ENCODE measurements at places on chromosomes 4 and X.

DNA sequence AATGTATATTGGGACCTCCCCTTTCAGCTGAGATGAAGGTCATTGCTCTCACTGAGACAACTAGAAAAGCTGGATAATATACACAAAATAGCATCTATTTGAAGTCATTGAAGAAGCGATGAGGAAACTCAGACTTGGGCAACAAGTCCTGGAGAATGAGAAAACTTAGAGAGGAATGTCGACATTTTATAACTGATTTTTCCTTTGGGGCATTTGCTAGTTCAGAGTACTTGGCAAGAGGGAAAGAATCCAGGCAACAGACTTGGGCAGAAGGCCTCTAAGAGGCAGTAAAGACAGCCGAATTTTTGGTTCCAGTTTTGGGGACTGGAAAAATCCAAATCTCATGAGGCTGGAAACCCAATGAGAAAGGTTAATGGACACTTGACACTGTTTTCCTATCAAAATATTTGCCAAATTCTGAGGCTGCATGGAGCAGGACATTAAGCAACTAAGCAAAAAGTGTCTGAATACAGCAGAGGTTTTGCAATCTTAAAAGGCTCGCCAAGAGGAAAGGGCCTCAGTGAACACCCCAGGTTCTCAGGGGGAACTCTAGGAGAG is 21.0 kb upstream of the ANXA5 start:
- DNase-seq: no peak

DNA sequence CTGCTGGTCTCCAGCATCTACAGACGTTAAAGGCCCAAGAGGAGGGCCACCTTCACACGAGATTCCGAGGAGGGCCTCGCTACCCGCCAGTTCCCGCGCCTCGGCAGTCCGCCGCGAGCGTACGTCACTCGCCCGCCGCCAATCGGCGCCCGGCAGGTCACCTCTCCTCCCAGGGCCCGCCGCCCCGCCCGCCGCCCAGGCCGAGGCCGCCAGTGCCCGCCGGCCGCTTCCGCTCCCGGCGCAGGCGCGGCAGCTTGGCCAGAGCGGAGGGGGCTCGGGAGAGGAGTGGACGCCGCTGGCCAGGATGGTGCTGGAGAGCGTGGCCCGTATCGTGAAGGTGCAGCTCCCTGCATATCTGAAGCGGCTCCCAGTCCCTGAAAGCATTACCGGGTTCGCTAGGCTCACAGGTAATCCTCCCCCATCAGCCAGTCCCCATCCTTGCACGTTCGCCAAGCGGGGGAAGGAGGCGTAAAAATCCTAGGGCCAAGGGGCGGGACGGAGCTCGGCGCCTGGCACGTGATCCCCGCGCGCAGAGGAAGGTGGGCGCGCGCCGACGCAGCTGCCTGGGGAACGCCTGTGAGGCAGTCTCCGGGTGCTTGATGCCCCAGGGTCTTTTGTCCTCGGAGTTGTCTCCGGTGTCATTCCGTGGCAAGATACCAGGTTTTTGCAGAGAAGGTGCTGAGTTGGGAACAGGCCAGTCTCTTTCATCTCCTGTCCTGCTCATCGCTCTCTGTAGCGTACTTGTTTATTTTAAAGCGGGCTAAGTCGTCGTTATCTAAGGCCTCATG is at the start of gene CISD2:
CISD2 (plus strand) TSS at position 212 of the 788 bp plus-strand sequence; CDS start at position 305, 93 bp downstream.
- DNase-seq: peak; percentile 94

DNA sequence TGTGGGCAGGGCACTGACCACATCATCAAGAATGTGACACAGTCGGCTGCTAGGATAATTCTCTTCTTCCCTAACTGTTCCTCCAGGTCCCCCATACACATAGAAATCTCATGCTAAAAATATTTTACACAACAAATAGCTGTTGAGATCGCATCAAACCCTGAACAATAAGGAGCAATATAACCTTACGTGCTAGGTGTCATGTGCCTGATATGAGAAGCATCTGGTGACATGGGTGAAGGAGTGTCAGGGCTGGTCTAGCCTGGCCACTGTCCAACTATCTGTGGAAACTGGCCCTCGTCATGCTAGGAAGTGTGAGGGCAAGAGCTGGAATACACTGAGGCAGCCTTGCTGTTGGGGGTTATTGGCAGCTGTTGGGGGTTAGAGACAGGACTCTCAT is 167.3 kb upstream of the PGRMC2 start:
- no peak for DNase-seq

- no peak for DNase-seq
Measured at GRCh38 chrX:68895778-68896177, 67.0 kb downstream of the EFNB1 start.

DNA sequence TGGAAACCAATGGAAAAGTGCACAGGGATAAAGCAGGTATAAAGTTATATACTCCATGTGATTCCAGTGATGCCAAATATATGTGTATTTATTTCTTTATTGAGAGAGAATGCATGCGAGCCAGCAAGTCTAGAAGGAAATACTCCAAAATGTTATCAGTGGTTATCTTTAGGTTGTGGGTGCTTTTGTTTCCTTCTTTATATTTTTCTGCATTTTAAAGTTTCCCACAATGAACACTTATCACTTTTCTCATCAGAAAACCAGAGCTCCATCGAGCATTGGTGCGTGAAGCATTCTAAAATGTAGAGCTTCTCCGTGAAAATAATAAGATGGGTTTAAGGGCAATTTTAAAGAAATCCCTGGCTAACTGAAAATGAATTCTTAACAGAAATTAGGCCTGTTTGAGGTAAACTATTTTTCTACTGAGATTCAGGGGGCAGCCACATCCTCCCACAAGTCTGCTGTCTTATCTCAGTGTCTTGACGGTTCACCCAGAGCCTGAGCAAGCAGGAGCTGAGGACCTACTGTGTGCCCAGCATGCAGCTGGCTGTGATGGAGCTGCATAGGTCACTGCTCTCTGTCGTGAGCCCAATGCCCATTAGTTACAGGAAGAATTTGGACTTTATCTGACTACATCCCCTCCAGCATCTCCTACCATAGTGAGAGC is 18.7 kb upstream of the CD40LG start:
- no peak for DNase-seq

DNA sequence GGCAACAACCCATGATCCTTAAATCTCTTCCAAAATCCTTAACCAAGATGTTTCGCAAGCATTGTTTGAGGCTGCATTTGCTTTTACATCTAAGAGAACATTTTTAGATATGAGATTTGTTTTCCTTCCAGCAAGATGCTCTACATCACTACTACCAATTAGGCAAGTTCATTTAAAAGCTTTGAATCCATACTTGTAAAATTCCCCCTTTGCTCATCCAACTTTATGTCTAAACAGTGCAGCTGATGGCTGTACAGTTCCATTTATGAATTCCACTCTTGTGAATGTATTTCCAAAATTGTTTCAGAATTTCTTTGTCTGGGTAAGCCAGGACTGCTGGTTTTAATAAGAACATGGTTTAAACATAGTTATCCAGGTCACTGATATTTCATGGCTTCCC is 31.5 kb downstream of the RAI2 start:
- no peak for DNase-seq

DNA sequence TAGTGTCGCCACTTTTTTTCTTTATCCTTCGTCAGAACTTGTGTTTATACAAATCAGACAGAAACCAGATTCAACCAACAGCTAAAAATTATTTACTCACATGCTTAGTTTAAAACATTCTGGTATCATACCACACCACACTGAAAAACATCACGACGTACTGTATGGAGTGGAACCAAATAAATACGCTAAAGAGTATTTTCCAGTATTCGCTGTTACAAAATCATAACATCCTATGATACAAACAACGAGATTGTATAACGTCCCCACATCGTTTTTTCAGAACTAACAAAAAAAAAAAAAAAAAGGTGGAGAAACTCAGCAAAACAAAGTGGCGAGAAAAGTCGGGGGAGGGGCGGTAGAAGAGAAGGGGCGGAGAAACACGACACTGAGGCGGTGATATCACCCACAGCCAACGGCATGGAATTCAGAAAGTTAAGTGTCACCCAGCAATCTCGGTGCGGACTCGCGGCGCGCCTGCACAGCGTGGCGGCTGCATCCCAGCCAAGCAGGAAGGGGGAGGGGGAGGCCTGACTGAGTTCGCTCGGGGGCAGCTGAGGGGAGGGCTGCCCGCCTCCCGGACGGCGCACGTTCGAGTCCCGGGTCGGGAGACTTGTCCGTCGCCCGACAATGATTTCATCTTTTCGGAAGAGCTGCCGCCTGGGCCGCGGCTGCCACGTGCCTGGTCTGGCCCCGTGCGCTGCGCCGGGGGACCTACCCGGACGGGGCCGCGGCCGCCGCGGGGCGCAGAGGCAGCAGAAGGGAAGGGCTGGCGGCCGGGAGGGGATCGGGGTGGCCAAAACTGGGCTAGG is 920 bp downstream of the SETD7 start:
- DNase-seq: peak; percentile 83

DNA sequence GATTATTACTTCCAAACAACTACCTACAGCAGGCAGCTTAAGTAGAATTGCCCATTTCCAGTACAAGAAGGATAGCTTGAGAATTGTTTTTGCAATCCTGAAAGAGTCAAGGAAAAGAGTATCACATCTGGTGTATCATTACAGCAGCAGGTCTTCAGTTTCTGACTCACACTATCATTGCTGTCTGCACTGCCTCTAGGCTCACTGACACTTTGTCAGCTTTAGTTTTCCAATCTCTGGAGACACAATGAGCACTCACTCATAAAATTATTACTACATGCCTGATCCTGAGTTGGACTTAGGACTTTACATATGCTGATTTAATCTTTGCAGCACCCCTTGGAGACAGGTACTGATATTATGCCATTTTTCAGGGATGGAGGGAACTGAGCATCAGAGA is 244.6 kb upstream of the BOD1L1 start:
- no peak for DNase-seq

DNA sequence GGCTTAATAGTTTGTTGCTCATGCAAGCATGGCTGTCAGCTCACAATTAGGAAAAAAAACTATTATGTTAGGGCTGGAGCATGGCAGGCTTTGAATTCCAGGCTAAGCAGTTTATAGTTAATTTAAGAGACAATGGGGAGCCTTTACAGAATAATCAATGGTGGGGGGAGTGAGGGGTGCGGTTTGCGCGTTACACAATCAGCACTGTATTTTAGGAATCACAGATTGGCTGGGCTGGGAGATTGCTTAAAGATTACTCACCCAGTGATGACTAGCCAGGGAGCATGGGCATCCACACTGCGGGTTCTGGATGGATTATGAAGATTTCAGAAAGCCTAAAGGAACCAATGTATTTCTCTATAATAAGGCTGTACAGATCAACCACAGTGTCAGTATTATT is 186.6 kb downstream of the SOX3 start:
- no peak for DNase-seq

DNA sequence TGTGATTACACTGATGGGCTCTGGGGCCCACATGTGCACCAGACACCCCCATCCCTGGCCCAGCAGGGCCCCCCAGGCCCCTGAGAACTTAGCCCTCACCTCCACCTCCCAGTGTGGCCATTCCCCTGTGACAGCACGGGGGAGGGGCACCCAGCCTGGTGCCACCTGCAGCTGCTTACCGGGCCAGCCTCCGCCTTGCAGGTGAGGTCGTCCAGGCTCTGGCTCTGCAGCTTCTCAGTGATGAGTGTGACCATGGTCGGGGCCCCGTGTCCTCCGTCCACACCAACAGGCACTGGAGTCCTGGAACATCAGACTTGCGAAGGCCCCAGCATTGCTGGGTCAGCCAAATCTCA is 15.6 kb downstream of the FAM53A start:
- no peak for DNase-seq

DNA sequence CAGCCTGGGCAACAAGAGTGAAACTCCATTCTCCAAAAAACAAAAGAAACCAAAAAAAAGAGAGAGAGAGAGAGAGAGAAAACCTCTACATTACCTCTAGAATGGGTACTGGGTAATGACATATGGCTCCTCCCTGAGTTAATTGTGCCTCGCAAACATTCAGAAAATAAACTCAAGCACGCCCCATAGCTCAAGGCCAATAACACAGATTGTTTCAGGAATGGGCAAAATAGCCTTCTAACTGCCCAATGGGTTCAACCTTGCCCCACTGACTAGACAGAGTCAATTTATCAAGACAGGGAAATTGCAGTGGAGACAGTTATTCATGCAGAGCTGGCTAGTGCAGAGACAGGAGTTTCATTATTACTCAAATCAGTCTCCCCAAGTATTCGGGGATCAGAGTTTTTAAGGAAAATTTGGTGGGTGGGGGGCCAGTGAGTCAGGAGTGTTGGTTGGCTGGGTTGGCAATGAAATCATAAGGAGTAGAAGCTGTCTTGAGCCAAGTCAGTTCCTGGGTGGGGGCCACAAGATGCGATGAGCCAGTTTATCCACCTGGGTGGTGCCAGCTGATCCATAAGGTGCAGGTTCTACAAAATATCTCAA is 25.1 kb downstream of the NIPAL1 start:
- DNase-seq: no peak

DNA sequence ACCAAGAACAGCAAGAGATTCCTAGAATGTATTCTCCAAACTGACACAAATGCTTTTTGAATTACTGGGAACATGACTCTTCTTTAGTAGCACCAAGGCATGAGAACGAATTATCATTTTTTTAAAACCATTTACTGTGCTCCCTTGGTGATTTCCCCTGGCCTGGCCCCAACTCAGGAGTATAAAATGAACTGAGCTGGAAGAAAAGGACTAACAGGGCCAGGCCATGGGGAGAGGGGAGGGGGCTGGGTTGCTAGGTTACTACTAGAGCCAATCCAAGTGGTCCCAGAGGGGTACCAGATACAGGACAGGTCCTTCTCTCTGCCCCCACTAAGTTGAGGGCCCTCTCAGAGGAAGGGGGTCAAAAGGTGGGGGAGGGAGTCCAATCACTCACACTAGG is 23.1 kb downstream of the SASH3 start:
- DNase-seq: no peak

DNA sequence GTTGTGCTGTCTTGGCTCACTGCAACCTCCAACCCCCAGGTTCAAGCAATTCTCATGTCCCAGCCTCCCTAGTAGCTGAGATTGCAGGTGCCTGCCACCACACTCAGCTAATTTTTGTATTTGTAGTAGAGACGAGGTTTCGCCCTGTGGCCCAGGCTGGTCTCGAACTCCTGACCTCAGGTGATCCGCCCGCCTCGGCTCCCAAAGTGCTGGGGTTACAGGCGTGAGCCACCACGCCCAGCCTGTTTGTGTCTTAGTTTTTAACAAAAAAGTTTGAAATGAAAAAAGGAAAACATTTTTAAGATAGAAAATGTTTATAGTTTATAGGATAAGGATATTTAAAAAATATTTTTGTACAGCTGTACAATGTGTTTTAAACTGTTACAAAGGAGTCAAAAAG is 62.4 kb downstream of the CAPN6 start:
- no peak for DNase-seq

DNA sequence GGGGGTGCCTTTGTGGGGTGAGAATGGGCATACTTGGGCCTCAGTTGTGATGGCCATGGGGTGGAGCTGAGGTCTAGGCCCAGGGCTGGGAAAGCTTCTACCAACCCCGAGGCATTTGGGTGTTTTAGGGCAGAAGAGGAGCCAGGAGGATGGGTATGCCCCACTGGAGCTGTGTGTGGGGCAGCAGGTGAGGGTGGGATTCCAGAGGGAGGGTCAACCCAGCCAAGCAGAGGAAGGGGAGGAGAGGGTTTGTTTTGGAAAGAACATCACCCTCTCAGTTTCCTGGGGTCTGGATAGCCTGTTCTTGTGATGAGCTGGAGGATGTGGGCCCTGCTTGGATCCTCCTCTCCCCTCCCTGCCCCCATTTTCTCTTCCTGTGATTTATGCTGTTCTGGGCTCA is 620 bp downstream of the IL9R start:
- no peak for DNase-seq

- no peak for DNase-seq
Measured at GRCh38 chr4:183284965-183285364, 35.1 kb downstream of the CLDN22 start.

- DNase-seq: no peak
Measured at GRCh38 chr4:11626066-11626465, 197.4 kb upstream of the HS3ST1 start.
